ENCODE measurements at places on chromosomes 1 and 21.

- DNase-seq: no peak
These were observed 5.8 kb downstream of the ATP5IF1 start for GRCh38 chr1:28241638-28242241.

DNA sequence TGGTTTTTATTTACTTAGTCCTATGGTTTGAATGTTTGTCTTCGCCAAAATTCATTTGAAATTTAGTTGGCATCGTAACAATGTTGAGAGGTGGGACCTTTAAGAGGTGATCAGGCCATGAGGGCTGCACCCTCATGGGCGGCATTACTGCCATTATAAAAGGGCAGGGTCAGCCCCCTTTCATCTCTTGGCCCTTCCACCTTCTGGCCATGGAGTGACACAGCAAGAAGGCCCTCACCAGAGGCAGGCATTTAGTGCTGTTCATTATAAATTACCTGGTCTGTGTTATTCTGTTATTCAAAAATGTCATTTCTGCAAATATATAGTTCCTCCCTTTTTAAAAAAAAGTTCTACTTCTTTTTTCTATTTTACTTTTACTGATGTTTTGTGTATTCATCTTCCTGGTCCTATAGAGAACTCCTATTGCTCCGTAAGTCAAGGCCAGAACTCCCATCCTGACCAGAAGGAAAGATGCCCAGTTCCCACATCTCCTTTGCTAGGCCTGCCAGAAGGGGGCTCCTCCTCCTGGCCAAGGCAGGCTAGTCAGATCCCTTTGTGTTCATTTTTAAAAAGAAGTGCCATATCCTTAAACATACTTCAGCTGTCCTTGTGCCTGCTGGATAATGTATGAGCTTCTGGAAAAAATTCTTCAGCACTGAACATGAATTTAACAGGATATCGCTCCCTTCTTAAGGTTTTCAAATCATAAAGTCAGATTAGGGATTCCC is 10.0 kb upstream of the LBR start:
- no peak for DNase-seq

- no peak for DNase-seq
These were observed 124.5 kb upstream of the ERG start for GRCh38 chr21:38622827-38623209.

GRCh38 chr1:111988377-111988742 is 1.1 kb downstream of the KCND3 start:
- DNase-seq: no peak

DNA sequence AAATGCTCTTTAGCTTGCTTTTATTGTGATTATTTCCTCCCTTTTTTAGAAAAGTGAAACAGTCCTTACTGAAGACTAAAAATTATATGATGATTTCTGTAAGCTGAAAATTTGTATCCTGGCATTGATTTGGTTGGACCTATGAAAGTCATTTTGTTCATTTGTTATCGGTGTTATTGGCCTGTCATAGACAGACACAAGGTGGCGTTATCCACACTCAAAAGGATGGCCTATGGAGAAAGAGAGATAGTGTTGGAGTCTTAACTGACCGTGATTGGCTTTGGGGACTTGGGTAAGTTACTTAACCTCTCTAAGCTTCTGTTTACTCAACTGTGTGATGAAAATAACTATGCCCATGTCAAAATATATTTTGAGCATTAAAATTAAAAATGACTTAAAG is 203.6 kb upstream of the CHODL start:
- DNase-seq: no peak

Measured in activated naive CD4-positive, alpha-beta T cell treated with anti-CD3 and anti-CD28 coated beads, Interleukin-2, amount 50 U/mL, for 72 hours (primary cell).